ENCODE measurements at places on chromosomes 4 and X.

DNA sequence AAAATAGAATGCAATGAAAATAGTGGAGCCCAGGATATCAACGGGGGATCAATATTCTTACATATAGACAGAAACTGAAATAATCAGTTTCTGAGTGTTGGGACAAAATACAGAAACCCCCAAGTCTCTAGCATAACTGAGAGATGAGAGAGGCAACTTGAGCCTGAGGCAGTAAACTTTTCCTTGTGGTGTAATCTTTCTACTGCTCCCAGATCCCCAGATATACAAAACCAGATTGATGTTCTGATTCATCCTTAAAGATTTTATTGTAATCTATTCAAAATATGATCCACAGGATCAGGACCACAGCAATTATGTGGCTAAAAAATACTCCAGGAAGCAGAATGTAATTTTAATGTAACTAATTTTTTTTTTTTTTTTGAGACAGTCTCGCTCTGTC lies 2282.6 kb downstream of the ARAP2 start:
- DNase-seq = no peak

GRCh38 chr4:61335241-61335763 lies 135.2 kb downstream of the ADGRL3 start:
- no peak for DNase-seq

GRCh38 chr4:181566490-181566889 lies 676.7 kb upstream of the TENM3 start:
- DNase-seq = no peak

GRCh38 chr4:10466161-10466560 lies 8.9 kb upstream of the ZNF518B start:
- no peak for DNase-seq

GRCh38 chrX:110322603-110323002 lies 4.7 kb upstream of the AMMECR1 start:
- DNase-seq = no peak

Measured in spinal cord (tissue), 10 donors.